Transverse colon (tissue), 4 donors: ENCODE measurements at places on chromosomes 13 and 19. TPM values are rescaled to one million over a fixed set of nuclear protein-coding genes. Genes with fewer than 3 reads are reported as not detected.
A peak's percentile ranks its signal among the peaks of the same experiment; 100 is the strongest.

GRCh38 chr19:973726-974563, 10.2 kb upstream of the WDR18 start:
- DNase-seq: no peak

DNA sequence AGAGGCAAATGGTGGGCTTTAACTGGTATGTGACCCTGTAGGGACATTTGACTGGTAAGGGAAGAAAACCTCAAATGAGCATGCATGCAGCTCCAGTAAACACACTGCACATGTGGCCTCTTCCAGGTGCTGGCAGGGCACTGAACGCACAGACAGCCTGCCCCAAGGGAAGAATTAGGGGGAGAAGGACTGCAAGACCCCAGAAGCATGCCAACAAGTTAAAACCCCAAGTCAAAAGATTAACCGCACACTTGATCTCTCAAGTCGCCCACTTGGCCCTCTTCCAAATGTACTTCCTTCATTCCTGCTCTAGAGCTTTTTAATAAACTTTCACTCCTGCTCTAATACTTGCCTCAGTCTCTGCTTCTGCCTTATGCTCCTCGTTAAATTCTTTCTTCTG, 46.9 kb upstream of the SLITRK1 start:
- no peak for DNase-seq

- DNase-seq: no peak
Measured at GRCh38 chr13:45930177-45930576, 78.6 kb upstream of the SIAH3 start.

- DNase-seq: no peak
Measured at GRCh38 chr19:49437231-49437630, 4.1 kb downstream of the SLC17A7 start.

DNA sequence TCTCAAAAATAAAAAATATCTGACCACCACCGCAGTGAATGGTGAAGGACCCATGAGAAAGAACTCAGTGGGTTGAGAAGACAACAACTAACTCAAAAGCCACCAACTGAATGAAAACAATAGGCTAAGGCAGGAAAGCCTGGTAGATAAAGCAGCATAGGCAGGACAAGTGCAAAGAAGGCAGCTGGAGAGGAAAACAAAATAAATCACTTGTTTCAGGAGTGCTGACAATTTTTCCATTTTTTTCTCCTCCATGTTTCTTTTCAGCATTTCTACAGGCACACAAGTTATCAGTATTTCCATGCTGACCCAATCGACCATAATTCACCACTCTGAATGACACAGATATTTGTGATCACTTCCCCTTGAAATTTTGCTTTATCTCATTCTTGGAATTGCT, 597.8 kb downstream of the LIG4 start:
- DNase-seq: no peak

GRCh38 chr19:37928527-37929286, 21.7 kb downstream of the SIPA1L3 start:
- no peak for DNase-seq

DNA sequence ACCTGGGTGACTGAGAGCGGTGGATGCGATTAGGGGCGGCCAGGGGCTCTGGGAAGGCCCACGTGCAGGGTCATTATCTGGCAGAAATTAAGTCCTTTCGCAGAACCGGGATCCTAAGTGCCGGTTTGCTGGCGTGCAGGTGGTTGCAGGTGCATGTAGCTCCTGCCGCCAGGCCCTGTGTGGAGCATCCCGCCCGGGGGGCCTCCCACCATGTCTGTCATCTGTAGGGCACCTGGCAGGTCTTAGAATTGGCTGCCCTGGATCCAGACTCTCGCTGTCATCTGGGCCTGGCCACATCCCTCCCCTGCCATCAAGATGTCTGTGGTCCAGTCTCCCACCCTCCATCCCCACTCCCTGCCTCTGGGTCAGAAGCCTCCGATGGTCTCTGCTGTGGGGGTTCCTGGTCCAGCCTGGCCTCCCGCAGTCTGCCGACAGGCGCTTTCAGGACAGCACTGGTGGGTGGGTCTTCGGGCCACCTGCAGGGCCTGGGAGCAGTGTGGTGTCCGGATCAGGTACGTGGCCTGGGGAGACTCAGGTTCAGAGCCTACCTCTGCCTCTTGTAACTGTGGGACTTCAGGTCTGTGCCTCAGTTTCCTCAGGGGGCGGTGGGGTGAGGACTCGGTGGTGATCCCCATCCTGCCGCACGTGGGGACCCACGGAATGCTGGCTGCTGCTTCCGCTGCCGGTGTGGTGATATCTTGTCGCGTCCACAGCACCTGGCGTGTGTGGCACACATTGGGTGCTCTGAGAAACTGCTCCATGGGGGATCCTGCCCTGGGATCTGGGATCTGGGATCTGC, 5.4 kb downstream of the GNA11 start:
- no peak for DNase-seq

DNA sequence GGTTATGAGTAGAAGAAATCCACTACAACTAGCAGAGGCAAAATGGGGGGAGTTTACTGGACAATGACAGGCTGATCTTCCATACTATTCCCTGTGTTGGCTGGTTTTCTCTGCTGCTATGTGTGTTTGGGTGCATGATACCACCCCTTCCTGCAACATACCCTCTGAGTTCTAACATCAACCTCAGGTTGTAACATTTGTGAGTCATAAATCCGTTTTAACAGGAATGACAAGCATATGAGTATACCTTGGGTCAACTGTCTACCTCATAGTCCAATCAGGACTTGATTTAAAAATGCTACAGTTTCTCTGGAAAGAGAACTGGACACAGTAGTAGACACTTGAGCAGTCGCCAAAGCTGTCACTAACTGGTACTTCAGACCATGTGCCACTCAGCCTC, 422.9 kb downstream of the KCTD12 start:
- no peak for DNase-seq

DNA sequence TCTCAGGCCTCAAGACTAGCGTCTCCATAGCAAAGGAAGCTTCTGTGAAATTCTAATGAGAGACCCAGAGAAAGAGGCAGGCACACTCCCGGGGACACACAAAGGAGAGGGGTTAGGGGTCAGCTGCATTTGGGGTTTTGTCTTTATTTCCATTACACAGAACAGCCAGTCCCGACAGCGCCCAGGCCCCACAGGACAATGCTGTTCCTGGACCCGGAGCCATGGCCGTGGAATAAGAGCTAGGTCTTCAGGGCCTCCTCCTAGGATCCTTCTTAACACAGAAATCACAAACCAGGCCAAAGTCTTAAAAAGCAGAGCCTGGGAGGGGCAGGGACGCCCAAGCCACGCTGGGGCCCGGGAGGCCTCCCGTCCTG, 22.8 kb downstream of the KCTD15 start:
- no peak for DNase-seq

DNA sequence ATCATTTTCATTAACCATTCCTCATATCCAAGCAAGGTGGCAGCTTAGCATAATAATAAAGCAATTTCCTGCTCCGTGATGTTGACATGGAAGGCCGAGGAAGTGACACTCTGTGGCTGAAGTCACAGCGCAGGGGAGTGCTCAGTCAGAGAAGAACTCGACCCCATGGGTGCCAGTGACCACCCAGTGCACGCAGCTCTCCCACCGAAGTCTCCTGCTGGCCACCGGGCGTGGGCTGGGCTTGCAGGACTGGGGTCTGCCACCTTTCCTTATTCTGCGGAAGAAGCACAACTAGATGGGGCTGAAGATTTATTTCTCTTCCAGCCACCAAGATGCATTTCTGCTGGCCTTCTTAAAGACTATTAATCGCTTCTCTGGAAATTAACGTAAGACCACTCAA, 132.1 kb upstream of the SPACA7 start:
- DNase-seq: no peak

DNA sequence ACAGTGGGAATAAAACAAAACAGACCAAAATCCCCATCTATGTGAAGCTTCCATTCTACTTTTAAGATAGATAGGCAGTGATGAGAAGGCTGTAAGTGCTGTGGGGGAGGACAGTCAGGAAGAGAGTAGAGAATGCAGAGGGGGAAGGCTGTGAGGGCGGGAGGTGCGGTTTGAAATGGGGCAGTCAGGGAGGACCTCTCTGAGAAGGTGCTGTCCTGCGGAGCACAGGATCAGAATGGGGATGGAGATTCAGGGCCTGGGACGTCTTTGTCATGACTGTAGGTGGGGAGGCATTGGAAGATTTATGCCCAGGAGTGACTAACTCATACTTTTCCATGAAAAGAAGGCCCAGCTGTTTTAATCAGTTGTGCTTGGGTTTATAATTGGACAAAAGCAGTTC, 3.9 kb upstream of the GPR183 start:
- no peak for DNase-seq

DNA sequence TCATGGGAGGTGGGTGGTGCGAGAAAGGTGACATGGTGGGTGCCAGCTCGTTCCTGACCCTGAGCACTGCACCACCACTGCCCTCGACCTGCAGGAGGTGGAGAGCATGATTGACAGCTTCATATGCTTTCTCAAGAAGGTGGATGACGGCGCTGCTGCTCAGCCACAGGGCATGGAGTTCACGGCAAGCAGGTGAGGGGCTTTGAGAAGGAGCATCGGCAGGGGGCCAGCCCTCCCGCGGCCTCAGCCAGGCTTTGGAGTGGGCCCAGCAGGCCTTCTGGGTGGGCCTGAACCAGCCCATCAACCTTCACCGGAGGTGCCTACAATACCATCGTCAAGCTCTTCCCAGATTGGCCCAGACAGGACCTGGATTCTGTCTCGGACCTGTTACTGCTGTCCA, 18.9 kb upstream of the ZNF14 start:
- DNase-seq: no peak

- DNase-seq: no peak
Measured at GRCh38 chr13:32624441-32624840, 38.2 kb downstream of the PDS5B start.

DNA sequence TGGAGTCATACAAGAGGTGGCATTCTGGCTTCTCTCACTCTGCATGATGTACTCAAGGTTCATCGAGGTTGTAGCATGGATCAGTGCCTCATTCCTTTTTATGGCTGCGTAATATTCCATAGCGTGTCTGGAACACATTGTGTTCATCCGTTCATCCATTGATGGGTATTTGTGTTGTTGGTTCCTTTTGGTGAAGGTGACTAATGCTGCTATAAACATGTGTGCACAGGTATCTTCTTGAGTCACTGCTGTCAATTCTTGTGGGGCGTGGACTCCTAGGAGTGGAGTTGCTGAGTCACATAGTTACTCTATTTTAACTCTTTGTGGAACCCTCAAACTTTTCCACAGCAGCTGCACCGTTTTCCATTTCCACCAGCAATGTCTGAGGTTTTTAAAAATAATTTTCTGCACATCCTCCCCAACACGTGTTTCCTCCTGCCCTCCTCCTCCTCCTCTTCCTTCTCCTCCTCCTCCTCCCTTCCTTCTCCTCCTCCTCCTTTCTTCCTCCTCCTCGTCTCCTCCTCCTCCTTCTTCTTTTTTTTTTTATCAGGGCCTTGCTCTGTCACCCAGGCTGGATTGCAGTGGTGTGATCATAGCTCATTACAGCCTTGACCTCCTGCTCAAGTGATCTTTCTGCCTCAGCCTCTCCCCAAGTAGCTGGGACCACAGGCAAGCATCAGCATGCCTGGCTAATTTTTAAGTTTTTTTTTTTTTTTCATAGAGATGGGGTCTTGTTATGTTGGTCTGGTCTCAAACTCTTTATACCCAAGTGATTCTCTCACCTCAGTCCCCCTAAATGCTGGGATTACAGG, 2.0 kb upstream of the TMEM221 start:
- DNase-seq: no peak

- DNase-seq: no peak
Measured at GRCh38 chr19:9952276-9952675, 16.0 kb upstream of the OLFM2 start.

DNA sequence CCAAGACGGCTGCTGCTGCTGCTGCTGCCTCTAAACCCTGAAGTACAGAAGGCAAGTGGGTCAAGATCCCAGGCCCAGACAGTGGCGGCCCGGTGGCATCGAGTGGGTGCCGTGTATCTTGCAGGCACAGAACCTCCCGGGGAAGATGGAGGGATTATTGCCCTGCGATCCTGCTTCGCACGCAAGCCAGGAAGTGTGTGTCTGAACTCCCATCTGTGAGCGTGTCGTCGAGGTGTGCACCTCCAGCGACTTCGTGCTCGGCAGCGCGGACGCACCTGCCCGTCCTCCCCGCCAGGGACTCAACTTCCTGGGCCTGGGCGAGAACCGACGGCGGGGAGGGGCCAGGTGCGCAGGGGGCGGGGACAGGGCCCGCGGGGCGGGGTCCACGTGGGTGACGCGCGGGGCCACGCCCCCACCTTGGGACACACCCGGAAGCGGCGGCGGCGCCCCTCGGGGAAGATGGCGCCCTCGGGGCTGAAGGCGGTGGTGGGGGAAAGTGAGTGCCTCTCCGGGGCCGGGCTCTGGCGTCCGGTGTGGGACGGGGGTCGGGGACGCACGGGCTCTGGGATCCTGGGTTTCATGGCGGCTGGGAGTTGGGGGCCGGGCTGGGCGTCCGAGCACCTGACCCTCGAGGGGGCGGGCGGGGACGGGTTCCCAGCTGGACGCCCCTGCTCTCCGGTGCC, at the start of gene STXBP2:
Gene STXBP2, plus strand, starts transcription at position 420 of the 683 bp plus-strand sequence. Its CDS starts 40 bp downstream, at position 460.
- peak; percentile 93 for DNase-seq

- no peak for DNase-seq
Measured at GRCh38 chr13:30135351-30135750, 172.0 kb downstream of the KATNAL1 start.

Gene LGALS7B
- total RNA-seq: not detected

Gene LRG1
- total RNA-seq: 18.1 TPM

Gene PLVAP
- total RNA-seq: 19.5 TPM

Gene PALM3
- total RNA-seq: not detected

Gene TPTE2
- not detected for total RNA-seq

Gene HSD17B14
- 3.5 TPM for total RNA-seq
